ENCODE measurements at places on chromosomes 12 and 14.

DNA sequence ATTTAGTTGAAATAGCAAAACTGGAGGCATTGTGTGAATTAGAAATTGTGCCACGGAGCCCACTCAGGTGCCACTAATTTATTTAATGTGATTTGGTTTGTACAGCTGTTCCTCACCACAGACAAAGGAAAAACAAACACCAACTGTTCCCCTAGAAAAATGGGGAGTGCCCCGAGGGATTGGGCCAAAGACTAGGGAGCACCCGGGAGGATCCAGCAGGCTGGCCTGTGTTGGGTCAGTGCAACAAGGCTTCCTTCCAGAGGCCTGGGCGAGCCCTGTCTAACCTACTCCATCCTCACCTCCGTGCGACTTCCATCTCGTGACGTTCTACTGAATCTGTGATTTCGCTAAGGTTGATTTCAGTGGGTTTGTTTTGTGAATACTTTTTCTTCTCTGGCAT is 206.2 kb downstream of the CHST11 start:
- DNase-seq: no peak

- no peak for DNase-seq
Observed at GRCh38 chr14:34081576-34082136, 130.8 kb upstream of the EGLN3 start.

DNA sequence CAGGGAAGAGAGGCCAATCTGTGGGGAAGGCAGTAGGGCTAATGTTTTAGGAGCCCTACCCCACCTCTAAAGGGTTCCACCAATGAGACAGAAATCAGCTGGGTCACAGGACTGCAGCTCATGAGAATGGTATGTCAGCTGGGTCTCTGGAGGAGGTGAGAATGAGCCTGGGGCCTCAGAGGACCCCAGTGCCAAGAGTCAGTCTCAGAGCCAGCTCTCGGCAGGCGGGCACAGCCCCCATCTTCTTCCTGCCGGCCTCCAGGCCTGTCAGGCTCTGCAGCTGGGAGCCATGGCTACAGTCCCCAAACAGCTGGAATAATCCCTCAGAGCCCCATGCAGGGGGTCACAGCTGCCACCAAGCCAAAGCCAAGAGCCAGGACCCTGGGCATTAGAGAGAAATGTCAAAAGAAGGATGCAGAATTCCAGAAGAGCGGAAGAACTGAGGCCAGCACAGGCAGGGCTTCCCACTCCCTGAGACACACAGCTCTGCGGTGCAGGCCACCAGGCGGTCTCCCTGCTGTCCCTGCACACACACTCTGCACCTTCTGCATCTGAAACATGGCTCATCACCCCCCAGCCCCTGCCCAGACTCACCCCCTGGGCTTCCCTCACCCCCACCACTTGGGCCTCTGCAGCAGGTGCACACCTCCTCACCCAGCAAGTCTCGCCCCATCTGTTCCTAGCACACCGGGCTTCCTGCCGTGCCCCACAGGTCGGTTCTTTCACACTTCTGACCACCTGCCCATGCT is 26.0 kb downstream of the ITPK1 start:
- no peak for DNase-seq

DNA sequence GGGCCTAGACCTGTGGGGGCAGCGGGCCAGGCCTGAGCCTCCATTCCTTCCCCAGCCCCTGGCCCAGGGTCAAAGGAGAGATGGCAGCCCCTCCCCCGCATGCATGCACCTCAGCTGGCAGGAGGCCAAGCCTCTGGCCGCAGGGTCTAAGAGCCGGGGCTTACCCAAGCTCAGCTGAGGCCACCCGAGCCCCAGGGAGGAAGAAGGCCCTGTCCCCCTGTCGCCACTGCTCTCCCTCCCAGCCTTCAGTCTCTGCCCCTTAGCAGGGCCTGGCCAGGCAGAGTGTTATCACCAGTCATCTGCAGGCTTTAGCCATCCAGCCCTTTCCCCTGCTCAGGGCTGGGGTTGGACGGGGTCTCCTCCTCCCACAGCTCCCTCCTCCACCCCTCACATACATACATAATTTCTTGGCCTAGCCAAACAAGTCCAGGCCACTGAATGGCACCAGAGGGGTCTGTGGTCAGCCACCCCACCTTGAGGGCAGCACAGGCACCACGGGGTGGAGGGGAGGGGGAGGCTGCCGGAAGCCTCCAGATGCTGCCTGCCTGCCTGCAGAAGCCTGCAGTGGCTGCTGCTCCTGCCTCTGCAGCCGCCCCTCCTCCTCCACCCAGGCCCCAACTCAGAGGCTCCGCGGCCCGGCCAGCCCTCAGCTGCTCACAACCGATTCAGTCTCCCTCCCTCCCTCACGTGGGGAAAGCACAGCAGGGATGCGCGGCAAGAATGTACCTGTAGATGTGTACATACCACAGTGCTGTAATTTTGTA is 22.8 kb downstream of the RAB35 start:
- DNase-seq: peak; percentile 54
